Testis (tissue), 5 donors: ENCODE measurements at places on chromosomes 12 and 14.

GRCh38 chr14:93008381-93008780 lies 85.4 kb downstream of the CHGA start:
- peak; percentile 80 for DNase-seq

DNA sequence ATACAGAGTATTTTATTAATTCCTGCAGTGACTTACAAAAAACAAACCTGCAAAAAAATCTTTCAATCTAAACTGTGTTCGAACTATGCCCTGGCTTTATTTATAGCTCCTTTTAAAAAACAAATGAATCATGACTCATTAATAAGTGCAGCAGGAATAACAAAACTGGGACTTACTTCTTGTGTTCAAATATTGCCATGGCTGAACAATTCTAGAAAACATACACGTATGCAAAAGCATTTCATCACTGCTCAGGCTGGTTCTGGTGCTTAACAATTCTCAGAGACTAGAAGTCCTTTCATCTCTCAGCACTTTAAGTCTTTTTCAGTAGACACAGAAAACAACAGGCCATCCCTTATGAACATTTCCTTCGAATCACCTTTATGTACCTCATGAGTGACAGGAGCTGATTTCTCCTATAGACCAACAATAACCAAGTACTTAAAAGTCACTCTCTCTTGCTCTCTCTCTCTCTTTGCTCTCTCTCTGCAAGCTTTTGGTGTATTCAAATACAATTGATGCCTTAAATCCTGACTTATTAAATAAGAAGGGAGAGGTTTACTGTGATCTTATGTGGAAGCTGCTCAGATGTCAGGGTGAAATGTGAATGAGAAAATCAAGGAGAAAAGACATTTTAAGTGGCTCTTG lies 268.8 kb downstream of the TTC8 start:
- no peak for DNase-seq

GRCh38 chr12:11228296-11228879 lies 41.1 kb downstream of the PRB3 start:
- DNase-seq, result peak; percentile 68

GRCh38 chr14:68477461-68478085 lies 315.3 kb downstream of the ZFP36L1 start:
- no peak for DNase-seq

DNA sequence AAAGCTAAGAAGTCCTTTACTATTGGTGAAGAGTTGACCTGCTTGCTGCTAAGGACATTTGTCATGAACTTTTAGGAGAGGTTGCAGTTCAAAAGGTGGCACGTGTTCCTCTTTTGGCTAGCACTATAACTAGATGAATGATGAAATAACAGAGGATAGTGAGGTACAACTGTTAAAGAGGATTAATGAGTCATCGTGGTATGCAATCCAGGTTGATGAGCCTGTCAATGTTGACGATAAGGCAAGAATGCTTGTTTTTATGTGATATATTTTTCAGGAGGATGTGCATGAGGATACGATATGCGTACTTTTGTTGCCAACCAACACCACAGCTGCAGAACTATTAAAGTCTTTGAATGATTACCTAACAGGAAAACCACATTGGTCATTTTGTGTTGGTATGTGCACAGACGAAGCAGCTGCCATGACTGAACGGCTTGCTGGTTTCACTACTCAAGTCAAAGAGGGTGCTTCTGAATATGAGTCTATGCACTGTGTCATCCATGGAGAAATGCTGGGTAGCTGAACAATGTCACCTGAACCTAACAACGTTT lies 10.6 kb downstream of the CEP128 start:
- DNase-seq, result no peak

- no peak for DNase-seq
Observed at GRCh38 chr12:124002021-124002644, 29.1 kb downstream of the ZNF664 start.

DNA sequence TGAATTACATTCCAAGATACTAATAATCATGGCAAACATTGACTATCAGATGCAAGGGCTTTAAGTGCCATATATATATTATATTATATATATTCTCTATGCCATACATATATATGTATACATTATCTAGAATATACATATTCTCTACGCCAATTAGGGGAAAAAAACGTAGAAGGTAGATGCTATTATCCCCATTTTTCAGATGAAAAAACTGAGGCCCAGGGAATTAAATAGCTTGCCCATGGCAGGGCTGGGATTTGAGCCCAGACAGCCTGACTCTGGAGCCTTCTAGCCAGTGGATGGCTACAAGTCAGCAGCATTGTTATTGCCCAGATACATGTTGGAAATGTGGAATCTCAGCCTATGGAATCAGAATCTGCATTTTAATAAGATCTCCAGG lies 116.0 kb upstream of the BTG1 start:
- DNase-seq, result no peak

GRCh38 chr14:50871914-50872732 lies at the start of gene ABHD12B:
Gene ABHD12B (plus strand): TSS chr14:50872053. CDS start chr14:50872175, 122 bp downstream.
- no peak for DNase-seq

GRCh38 chr14:61188978-61189808 lies 91.9 kb downstream of the TMEM30B start:
- peak; percentile 44 for DNase-seq

DNA sequence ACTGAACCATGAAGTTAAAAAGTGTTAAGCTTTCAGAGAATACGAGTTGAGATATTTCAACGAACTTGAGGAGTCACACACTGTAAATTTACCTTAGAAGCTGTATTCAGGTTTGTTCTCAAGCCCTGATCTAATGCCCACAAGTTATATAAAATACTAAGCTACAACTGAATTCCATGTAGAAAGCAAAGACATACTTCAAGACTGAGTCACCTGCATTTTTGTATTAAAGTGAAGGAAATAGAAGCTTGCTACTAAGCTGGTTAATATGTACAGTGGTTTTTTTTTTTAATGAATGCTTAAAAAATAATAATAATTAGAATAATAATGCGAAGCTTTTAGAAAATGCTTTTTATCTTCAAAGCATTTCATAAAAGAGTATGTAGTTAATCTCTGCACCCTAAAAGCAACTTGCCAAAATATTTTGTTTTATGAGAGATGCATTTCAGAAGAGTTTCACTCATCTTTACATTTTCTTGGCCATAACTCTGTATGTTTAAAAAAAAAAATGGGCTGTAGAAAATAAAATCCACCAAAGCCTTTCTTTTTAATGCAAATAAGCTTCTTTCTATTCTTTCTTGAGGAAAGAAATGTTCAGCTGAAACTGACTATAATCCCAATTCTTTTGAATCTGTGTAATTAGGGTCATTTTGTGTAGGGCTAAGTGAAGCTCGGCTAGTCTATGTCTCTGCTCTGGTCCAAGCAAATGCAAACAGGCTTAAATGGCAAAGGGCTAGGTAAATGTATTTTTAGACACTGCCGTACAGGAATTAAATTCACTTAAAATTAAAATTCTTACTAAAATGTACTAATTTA lies 1047.5 kb upstream of the FLRT2 start:
- DNase-seq, result no peak

- DNase-seq, result no peak
Observed at GRCh38 chr12:3553221-3553620, 62.2 kb downstream of the PRMT8 start.

DNA sequence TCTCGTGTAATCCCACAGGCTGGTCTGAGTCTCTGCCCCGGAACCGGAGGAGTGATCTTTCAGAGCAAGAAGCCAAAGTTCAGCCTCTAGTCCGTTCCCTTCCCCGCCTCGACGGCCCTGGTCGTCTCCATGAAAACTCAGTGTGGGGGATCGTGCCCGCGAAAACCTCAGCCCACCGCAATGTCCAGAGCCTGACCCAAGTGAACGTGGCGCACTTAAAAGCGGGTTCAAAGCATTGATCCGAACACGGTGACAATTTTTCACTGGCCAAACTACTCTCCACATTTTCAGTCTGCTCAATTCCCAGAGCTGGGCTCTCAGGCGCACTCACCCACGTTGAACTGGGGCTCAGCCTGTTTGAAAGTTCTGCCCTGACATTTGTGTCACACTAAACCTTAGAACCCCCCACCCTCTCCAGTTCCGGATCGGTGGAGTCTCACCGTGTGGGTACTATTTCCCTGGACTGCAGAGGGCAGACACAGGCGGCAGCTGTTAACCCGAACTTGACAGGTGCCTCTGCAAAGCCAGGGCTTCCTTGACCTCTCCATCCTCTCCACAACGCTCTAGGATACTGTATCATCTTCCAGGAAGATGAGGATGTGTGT lies 886 bp upstream of the PRICKLE1 start:
- DNase-seq, result peak; percentile 44

GRCh38 chr12:53221203-53222080 lies 10.6 kb downstream of the RARG start:
- peak; percentile 64 for DNase-seq

GRCh38 chr12:52975820-52976573 lies 27.1 kb downstream of the KRT18 start:
- no peak for DNase-seq

DNA sequence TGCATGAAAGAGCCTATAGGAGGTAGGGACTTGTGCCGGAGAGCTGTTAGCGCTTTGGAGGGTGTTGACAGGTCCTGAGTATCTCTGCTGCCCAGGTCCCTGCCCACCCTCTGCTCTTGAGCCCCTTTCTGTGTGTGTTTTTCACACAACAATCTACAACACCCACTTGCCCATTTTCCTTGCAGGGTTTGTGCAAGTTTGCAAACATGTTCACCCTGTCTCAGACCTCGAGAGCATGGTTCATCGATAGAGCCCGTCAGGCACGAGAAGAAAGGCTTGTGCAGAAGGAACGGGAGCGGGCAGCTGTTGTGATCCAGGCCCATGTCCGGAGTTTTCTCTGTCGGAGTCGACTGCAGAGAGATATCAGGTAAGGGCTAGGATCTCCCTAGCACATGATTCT lies 5.9 kb downstream of the UBE3B start:
- DNase-seq, result no peak

DNA sequence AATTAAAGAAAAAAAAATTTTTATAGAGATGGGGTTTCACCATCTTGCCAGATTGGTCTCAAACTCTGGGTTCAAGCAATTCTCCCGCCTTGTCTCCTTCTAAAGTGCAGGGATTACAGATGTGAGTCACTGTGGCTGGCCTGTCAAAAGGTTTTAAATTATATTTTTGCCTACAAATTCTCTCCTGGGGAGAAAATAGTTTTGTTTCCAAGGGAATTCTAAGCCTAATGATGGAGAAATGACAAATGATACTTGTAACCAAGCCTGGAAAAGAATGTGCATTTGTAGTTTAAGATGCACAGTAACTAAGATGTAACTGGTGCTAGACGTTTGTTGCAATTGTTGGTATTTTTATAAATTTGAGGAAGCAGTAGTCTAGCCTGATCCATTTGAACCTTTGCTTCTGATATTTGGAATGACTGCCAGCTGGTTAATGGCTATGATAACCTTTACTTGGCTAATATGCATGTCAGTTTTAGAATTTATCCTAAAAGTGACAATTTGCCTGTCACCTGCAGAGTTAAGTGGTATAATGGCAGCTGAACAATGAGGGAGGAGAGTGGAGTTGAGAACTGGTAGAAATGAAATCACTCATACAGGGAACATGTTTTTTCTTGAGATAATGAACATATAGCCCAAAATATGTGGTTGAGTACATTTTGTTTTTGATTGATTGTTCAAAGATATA lies 148.0 kb downstream of the FUT8 start:
- DNase-seq, result no peak

- DNase-seq, result peak; percentile 66
Observed at GRCh38 chr12:110073049-110073831, 24.9 kb upstream of the C12orf76 start.

GRCh38 chr12:14111230-14111865 lies 129.9 kb upstream of the GRIN2B start:
- DNase-seq, result no peak

- DNase-seq, result no peak
Observed at GRCh38 chr12:117903110-117903840, 65.5 kb downstream of the KSR2 start.

- DNase-seq, result no peak
Observed at GRCh38 chr14:36820901-36821300, 159.2 kb downstream of the PAX9 start.

GRCh38 chr12:81819991-81820633 lies 61.0 kb upstream of the PPFIA2 start:
- no peak for DNase-seq

- no peak for DNase-seq
Observed at GRCh38 chr14:90828642-90829487, 12.6 kb upstream of the TTC7B start.

- peak; percentile 88 for DNase-seq
Observed at GRCh38 chr14:21106498-21107282, 5.8 kb downstream of the TMEM253 start.

GRCh38 chr14:64008016-64008415 lies 155.2 kb downstream of the SYNE2 start:
- DNase-seq, result no peak

- DNase-seq, result no peak
Observed at GRCh38 chr12:71999795-72000194, 61.1 kb downstream of the TPH2 start.

GRCh38 chr12:22101749-22102243 lies 55.8 kb downstream of the CMAS start:
- DNase-seq, result no peak

GRCh38 chr14:91144425-91145145 lies 30.7 kb downstream of the DGLUCY start:
- DNase-seq, result no peak

DNA sequence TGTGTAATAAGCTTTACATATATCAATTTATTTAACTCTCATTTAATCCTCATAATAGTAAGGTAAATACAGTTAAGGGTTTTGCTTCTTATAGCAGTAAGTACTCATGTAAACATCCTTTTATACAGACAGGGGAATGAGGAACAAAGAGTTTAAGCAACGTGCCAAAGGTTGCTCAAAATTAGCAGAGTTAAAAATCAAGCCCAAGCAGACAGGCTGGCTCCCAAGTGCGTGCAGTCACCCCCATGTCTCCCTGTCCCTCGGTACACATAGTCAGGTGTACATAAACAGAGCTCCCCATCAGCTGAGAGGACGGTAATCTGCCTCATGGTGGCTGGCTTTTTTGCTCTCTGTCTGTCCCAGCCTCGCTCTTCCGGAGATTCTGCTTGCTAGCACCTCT lies 126.4 kb downstream of the DERA start:
- no peak for DNase-seq

DNA sequence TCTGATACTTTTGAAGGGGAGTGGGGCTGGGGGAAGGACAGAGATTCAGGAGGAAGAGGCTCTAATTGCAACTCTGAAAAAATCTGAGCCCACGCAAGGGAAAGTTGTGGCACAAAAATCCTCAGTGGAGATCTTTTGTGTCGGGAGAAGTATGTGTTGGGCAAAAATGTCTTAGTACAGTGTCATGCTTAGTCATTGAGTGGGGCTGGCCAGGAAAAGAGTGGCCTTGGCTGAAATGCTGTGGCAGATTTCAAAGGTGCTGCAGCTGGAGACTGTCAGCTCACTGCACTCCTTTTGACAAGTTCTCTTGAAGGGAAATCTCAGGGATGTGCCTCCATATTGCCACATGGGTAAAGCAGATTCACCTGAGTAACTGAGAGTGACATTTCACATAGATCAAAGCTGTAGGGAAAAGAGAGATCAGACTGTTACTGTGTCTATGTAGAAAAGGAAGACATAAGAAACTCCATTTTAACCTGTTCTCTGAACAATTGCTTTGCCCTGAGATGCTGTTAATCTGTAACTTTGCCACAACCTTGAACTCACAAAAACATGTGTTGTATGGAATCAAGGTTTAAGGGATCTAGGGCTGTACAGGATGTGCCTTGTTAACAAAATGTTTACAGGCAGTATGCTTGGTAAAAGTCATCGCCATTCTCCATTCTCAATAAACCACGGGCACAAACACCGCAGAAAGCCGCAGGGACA lies 36.0 kb upstream of the GLIPR1 start:
- DNase-seq, result no peak
